ENCODE measurements at places on chromosomes 16 and 17.

- no peak for DNase-seq
Observed at GRCh38 chr17:1918346-1919162, 88.7 kb downstream of the RPA1 start.

- DNase-seq = peak; percentile 78
Observed at GRCh38 chr17:20992987-20993862, 49.6 kb downstream of the USP22 start.

- DNase-seq = no peak
Observed at GRCh38 chr17:36525113-36525512, 9.6 kb downstream of the MYO19 start.

- DNase-seq = peak; percentile 87
Observed at GRCh38 chr17:76408037-76408849, 23.8 kb downstream of the SPHK1 start.

DNA sequence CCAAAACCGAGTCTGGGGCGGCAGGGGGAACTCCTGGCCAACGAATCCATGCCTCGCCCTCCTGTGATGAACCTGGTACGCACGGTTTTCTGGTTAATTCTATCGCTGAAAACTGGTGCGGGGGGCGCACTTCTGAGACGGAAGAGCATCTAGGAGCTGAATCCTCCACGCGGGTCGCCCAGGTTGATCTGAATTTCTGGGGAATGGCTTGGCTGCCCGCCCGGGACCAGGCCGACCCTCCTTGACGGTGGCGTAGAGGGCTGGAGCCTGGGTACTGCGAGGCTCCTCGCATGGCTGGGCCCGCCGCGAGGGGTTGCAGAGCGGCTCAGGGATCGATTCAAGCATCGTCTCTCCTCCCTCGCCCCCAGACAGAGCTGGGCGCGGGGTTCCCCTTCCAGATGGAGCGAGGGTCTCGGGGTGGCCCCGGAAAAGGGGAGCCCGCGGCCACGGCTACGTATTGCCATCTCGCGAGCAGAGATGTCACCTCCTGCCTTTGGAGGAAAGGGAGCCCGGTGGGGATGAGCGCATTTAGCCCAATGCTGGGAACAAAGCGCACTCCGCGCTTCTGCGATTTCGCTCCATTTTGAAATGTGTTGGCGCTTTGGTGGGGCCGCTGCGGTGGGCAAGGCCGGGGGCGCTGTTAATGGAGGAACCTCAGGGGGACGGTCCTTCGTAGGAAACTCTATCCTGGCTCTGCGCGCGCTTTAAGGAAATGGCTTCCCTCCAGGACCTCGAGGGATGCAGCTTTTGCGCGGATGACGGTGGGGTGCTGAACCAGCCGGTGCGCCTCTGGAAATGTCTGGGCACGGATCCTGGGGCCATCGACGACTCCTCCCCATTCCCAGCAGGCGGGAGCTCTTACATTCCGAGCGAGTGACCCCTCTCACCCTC lies 2.7 kb downstream of the MAPT start:
- peak; percentile 11 for DNase-seq

DNA sequence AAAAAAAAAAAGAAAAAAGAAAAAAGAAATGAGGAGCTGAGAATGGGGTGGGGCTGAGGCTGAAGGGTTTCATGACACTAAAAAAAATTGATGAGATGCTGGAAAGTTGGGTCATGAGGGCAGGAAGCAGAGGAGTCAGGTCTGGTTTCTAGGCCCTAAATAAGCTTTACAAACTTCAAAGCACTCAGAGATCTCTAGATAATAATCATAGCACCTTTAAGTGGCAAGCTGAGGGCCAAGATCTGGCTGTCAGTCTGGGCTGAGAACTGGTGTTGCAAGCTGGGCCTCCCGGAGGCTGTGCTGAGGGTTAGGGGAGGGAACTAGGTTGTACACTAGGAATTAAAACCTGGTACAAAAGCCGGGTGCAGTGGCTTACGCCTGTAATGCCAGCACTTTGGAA lies 6.4 kb downstream of the ZNF764 start:
- no peak for DNase-seq

GRCh38 chr16:68291227-68291626 lies 19.5 kb downstream of the SLC7A6OS start:
- DNase-seq = no peak

GRCh38 chr16:2194166-2194834 lies 2.1 kb downstream of the CASKIN1 start:
- DNase-seq = peak; percentile 65

DNA sequence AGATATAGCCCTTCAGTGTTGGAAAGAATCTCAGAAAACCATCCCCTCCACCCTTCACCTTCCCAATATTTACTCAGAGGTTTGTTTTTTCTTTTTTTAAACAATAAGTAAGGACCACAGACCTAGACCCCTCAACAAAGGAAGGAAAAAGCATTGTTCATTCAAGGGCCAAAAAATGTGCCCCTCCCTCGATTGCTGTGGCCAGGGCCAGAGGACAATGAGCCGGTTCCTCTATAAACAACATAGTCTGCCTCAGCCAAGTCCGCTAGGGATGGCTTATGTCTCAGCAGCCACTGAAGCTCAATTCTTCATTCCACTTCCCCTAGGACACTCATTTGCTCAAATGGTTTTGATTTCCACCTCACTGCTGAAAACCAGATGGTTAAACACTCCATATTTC lies 24.0 kb downstream of the TRIM16 start:
- no peak for DNase-seq

- no peak for DNase-seq
Observed at GRCh38 chr17:45708707-45709290, 75.3 kb upstream of the CRHR1 start.

DNA sequence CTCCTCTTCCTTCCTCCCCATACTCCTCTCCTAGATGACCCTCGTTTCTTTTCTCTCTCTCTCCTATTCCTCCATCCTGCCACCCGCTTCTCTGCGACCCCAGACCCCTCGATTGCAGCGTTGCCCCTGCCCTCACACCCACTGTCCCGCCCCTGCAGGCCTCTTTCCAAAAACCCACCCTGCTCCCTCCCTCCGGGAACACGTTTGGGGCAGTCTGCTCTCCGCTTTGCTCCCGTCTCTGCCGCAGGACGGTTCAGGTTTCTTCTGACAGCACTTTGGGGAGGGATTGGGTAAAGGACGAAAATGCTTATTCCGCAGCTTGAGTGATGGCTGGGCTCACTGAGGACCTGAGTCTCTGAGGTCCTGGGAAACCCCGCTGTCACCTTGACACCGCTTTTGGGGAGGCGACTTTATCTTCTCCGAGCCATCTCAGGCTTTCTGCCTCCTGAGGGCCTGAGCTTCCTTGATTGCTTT lies 690 bp downstream of the NDE1 start:
- DNase-seq = peak; percentile 67

DNA sequence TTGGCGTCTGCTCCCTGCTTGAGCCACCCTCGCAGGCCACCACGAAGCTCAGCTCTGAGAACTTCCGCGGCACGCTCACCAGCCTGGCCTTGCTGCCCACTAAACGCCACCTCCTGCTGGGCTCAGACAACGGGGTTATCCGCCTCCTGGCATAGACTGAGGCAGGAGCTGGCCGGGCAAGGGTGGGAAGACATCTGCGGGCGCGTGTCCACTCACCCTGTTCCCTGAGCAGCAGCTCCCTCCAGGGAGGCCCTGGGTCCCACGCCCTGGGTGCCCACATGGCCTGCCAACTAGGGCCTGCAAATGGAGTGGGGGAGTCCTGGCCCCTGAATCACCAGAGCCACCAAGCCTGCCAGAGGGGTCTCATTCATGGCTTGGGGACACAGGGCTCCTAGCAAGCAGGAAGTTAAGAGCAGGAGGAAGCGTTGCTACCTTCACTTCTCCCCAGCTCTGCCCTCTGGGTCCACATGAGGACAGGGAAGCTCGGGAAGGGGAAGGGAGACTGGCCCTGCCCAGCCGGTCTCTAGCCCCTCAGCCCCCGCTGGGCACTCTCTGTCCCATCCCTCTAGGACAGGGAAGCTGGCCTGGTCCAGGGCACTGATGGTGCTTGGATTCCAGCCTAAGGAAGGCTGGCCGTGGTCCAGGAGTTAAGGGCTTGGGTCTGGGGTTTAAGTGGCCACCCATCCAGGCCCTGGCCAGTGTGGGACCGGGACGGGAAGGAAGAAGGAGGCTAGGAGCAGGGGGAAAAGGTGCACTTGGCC lies 5.0 kb upstream of the SERPINF2 start:
- no peak for DNase-seq

- DNase-seq = peak; percentile 49
Observed at GRCh38 chr17:44005527-44006271, 1.3 kb downstream of the NAGS start.

GRCh38 chr17:609232-609810 lies 105.3 kb downstream of the VPS53 start:
- no peak for DNase-seq

GRCh38 chr16:78098087-78098486 lies 1.4 kb upstream of the WWOX start:
- DNase-seq = no peak

DNA sequence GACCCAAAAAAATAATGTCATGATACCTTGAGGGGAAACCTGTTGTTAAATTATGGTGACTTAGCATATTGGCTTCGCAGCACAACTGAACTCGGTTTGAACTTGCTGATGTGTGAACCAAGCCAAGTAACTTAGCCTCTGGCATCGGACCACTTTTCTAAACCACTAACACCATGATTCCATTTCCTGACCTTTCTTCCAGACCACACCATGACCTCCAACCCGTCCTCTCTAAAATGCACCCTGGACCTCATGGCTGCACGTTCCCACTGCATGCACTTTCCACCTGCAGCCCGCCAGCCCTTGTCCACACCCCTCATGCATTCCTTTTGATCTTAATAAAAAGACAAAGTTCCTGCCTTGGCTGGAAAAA lies 29.3 kb downstream of the DYNLRB2 start:
- DNase-seq = no peak

- DNase-seq = peak; percentile 9
Observed at GRCh38 chr17:67518876-67519275, 141.8 kb downstream of the PITPNC1 start.

- DNase-seq = peak; percentile 85
Observed at GRCh38 chr17:42287305-42287976, 857 bp upstream of the STAT5A start.

DNA sequence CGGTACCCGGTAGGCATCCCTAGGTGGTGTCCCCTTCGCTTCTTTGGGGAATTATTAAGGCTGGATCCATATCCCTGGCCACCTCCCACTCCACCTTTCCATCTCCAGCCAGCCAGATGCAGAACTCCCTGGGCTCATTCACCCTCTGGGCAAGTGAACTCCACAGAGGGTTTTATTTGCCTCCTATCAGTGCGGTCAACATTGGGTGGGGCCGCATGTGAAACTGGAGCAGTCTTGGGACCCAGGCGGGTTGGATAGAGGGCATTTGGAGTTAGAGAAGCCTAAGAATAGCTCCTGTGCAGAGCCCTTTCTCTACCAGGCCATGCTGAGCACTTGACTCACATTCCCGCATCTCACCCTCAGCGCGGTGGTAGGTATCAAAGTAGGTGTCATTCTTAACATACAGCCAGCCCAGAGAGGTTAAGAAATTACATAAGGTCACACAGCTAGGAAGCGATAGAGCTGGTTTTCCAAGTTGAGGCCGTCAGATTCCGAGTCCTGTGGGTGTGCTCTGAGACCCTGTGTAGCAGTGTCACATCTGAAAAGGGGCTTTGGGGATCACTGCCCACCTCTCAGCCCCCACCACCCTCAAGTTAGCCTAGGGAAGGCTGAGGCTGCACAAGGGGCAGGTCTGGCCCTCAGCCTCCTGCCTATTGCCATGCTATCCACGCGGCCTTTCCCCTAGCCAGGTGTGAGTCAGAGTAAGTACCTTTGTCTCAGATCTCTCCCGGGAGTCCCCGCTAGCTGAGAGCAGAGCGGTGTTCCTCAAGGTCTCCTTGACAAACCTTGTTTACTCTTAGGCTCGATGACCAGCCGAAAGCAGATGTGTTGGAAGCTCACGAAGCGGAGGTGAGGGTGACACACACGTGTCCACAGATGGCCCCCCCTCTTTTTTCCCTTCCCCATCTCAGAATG lies 26.9 kb upstream of the LGALS9 start:
- peak; percentile 73 for DNase-seq

DNA sequence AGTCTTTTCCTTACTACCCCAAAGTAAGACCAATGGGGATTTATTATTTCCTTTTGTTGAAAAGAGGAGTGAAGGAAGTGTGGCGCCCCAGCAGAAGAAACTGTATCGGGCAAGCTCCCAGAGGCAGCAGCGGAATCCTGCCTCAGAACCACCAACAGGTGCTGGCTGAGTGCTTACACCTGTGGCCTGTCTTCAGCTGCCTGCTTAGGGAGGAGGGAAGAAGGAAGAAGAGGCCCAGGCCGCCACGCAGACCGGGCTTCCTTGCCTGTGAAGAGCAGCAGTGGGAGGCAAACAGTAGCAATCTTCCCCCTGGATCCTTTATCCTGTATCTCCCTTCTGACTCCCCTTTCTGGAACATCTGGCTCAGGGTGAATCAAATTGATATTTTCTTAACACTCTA lies 134.7 kb downstream of the AATF start:
- DNase-seq = no peak

DNA sequence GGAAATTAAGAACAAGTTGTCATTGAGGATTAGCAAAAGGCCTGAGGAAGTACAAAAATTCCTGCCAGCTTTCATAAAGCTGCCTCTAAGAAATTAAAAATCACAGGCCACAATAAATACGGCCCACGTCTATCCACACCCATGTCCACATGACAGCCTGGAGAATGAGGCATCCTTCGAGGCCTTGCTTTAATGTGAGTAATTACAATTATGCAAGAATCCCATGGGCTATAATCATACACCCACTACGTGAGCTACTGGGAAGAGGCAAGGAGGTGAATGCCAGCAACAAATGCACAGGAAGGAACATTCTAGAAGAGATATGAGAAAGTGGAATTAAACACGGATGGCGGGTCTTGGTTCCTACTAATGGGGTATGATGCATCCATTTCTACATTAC lies 65.4 kb upstream of the ZFHX3 start:
- no peak for DNase-seq

- no peak for DNase-seq
Observed at GRCh38 chr17:51057534-51057933, 63.1 kb downstream of the SPAG9 start.

DNA sequence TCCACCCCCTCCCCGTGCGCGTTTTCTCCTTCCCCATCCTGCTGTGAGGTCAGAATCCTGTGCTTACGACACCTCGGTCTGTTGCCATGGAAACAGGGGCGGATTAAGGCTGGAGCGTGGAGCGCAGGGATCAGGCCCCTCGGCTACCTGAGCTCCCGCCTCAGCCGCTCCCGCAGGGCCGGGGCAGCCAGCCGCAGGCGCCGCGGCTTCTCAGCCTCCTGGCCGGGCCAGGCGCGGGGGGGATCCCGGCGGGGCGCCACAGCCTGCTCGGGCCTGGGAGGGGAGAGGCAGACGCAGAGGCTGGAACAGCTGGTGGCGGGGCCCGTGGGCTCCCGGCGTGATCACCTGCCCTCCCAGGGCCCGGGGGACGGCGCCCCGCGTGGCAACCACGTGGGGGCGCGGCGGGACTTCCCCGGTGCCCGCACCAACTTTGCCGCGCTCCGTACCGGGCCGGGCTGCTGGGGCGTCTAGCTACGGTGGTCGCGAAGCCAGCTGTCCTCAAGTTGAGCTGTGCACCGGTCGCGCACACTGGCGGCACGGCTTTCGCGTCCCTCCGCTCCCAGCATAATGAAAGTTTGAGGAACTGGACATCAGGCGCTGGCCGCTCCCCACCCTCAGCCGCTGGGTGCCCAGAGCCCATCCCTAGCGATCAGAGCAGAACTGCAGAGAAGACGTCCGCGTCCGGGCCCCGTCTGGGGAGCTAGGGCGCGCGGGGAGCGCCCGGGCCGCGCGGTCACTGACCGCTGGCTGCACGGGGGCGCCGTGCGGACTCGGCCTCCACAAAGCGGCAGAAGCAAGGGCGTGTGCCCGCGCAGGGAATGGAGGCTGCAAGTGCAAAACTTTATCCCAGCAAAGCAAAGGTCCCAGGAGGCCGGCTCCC lies 1.2 kb downstream of the RTN4RL1 start:
- peak; percentile 62 for DNase-seq

All from hematopoietic multipotent progenitor cell treated with erythropoietin and hydrocortisone succinate and interleukin-3 and kit ligand, for 6 days (in vitro differentiated cells).